Retinal pigment epithelial cell (primary cell): ENCODE measurements at places on chromosomes 6 and 20.
A peak's percentile ranks its signal among the peaks of the same experiment; 100 is the strongest.

DNA sequence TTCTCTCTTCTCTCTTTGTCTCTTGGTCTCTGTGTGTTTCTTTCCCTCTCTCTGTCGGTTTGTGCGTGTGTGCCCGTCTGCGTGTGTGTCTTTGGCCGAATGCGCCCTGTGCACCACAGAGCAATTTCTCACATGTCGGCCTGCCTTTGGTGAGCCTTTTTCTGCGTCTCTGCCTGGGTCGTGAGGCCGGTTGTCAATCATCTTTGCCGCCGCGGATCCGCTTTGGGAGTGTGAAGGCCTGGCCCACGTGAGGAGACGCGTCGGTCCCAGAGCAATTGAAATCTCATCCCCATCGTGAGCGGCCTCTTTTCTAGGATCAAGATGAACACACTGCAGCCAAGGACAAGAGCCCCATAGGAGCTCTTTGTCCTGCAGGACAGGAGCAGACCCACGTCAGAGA is 580.7 kb upstream of the ZNF337 start:
- no peak for DNase-seq

DNA sequence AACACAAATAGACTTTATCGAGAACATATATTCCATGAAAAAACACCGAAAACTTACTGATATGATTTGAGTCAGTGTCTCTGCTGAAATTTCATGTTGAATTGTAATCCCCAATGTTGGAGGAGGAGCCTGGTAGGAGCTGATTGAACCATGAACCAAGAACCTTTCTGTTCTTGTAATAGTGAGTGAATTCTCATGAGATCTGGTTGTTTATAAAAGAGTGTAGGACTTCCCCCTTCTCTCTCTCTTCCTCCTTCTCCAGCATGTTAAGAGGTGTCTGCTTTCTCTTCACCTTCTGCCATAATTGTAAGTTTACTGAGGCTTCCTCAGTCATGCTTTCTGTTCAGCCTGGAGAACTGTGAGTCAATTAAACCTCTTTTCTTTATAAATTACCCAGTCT is 1289.3 kb upstream of the CITED2 start:
- DNase-seq, result no peak

DNA sequence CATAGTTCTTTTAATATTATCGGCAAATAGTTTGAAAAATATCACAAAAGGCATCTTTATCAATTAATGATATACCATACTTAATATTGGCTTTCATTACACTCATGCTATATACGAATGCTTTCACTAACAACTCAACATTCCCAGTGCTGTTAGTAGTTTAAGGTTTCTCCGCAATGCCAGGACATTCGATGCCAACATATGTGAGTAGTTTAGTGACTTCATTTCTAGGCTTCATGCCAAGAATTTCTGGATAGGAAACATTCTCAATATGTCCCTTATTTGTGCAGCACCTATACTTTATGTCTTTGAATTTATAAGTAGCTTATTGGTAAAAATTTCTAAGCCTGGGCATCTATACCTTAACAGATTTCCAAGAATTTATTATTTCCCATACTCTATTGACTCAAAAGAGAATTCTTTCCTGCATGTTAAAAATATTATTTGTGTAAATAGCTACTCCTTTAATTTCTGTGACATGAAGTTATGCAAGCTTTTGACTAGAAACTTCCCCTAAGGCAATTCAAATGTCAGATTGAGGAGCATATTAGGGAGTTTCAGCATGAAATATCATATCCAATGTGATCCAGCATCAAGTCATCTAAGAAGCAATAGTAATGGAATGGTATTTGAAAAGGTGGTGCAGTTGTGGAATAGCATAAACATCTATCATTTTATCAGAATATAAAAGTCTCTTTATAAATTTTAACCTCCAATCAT is 236.0 kb upstream of the STXBP5 start:
- DNase-seq, result peak; percentile 81

GRCh38 chr6:161890832-161891297 is 617.0 kb upstream of the AGPAT4 start:
- no peak for DNase-seq

DNA sequence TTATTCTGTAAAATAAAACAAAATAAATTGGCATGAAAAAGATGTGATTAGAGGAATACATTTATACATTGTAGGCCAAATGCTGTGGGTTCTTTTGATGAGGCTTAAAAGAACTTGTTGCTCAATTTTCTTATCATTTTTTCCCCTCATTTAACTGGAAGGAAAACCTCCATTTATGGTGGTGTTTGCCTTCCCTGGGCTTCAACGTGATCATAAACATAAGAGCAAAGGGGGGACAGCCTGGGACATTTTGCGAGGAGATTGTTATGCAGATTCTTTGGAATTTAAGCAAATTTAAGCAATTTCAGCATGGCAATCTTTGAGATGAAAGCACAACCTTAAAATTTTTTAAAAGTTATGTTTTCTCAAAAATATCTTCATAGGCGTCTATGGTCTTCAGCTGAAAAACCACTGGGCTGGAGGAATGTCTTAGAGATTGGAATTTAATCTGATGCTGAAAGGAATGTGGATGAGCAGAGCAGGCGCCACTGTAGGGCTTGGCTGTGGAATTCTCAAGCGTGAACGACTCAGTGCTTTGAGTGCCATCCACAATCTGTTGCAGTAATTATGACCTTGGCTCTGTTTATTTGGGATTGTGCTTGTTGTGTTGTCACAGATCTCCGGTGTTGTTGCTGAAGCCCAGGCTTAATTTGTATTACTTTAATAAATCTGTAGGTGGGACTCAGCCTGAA is 149.4 kb upstream of the MLIP start:
- peak; percentile 75 for DNase-seq

GRCh38 chr20:59356662-59357165 is 56.3 kb downstream of the EDN3 start:
- no peak for DNase-seq

- DNase-seq, result no peak
These were observed 3.6 kb downstream of the DOP1A start for GRCh38 chr6:83071023-83071422.

GRCh38 chr6:49541210-49541724 is 9.2 kb upstream of the C6orf141 start:
- DNase-seq, result peak; percentile 81

- peak; percentile 48 for DNase-seq
These were observed 207.9 kb downstream of the MYLK4 start for GRCh38 chr6:2542858-2543218.

DNA sequence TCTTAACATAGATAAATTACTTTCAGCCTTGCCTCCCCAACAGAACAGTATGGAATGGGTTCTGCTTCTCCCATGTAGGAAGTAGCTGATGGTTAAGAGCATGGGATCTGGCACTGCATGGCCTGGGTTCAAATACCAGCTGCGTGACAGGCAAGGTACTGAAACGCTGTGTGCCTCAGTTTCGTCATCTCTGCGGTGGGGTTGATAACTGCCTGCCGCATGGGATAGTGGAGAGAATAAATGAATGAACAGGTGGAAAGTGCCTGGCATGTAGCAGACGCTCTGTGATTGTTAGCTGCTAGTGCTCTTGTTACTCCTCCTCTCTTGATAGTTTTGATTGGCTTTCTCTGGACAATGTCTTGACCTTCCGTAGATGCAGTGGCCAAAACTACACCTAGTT is 213.3 kb downstream of the ZDHHC14 start:
- no peak for DNase-seq

- DNase-seq, result peak; percentile 35
These were observed 31.9 kb downstream of the NTSR1 start for GRCh38 chr20:62740286-62741141.

GRCh38 chr6:64803470-64804166 is 903.4 kb downstream of the EYS start:
- no peak for DNase-seq

DNA sequence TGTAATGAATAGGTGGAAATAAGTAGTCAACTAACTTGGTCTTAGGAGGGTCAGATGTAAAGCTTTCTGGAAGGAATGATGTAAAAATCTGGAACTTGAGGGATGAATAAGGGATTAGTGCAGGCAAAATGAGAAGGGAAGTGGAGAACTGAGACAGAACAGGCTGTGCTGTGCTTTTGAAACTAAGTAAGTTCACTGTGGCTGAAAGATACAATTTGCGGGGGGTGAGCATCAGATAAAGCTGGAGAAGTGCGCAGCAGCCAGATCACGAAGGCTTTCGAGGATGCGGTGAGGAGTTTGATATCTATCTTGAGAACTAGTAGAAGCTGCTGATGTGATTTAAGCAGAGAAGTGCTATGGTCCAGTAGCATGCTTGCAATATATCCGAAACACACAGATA is 247.8 kb downstream of the RNF144B start:
- DNase-seq, result no peak

DNA sequence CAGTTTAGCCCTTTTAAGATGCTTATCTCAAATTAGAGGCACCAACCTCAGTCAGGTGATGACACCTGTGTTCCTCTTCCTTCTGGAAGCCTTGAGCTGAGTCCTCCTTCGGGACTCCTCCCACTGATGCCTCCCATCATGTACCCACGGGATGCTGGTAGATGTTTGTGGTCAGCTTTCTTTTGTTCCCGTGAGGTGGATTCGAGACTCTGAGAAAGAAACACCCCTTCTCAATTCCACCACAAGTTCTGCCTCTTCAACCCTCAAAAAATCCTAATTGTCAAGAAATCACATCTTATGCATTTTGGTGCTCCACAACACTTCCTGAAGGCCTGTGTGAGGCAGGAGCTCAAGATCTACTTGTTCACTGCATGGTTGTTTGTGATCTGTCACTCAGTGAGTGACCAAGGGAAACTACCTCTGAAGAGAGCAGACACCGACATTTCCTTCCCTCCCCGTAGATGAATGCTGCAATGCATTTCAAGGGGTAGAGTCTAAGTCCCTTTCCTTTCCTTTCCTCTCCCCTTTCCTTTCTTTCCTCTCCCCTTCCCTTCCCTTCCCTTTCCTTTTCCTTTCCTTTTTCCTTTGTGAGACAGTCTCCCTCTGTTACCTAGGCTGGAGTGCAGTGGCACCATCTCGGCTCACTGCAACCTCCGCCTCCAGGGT is 50.5 kb downstream of the PCNA start:
- DNase-seq, result no peak

DNA sequence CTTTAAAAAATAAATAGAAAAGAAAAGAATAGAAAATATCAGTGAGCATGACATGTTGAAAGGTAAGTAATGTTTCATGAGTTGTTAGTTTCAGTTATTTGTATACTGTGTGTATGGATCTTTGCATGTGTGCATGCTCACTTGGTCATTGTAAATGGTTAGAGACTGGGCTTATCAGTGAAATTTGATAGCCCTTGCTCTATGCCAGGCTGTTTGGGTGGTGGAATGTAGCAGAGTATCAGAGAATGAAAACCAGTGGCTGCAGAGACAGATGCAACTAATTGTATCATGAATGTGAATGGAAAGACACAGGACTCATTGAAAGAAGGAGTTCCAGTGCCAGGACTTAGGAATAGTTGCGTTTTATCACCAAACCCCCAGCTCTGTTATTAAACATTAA is 4.2 kb downstream of the GSTA2 start:
- DNase-seq, result no peak

DNA sequence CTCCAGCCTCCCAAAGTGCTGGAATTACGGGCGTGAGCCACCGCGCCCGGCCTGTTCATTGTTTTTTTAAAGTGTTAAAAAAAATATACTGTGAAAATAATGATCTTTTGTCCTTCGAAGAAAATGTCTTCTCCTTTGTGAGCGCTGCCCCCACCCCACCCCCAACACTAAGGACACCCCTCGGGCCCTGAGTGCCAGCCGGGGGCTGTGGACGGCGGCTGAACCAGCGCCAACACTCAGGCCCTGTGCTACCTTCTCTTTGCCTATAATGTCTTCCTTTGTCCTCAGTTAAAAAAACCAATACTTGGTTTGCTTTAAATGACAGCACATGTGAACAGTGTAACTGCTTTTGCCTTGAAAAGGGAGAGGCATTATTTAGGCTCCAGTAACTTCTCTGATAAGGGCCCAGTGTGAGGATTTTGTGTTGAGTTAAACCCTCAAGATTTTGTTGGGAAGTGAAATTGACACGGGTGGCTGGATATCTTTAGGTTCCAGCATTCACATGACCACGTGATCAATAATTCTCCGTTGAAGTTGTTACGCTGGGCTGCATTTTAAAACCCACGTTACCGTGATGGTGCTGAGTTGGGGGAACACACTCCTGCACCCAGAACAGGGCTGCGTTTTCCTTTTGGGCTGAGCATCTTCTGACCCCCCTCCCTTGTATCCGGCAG is 9.5 kb upstream of the ADRM1 start:
- DNase-seq, result no peak

GRCh38 chr6:85186546-85187175 is 263.2 kb upstream of the NT5E start:
- DNase-seq, result no peak

DNA sequence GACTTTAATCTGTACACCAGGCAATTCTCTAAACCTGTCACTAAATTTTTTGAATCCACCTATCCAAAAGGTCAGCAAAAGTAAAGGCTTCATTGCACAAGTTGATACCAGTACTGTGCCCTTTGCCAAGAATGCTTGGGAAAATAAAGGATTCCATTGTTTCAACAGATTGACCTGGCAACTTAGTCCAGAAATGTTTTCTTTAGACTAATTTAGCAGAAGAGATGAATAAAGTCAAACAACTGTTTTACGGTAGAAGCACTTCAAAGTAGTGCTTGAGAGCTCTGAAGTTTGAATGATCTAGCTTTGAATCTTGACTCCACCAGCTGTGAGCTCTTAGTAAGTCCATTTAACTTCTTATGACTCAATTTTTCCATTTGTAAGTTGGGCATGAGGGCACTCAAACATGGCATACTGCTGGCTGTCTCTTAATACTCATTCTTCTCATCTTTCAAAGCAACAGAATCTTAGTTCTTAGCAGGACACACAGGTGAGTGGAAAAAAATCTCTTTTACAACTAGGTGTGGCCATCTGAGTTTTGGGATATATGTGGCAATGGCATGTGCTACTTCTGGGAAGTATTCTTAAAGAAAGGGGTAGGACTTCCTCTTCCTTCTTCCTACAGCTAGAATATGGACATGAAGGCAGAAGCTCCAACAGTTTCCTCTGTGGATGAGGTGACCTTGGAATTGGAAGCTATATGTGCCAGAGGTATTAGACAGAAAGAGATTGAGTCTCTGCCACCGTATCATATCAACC is 55.9 kb upstream of the LOC128125822 start:
- peak; percentile 65 for DNase-seq

GRCh38 chr6:136886091-136886490 is 36.0 kb upstream of the SLC35D3 start:
- no peak for DNase-seq
